ENCODE measurements at places on chromosomes 3 and 15.

- no peak for DNase-seq
These were observed 3.0 kb upstream of the CD80 start for GRCh38 chr3:119562307-119562961.

GRCh38 chr3:172461530-172462138 lies 13.4 kb upstream of the GHSR start:
- peak; percentile 16 for DNase-seq

- no peak for DNase-seq
These were observed 51.8 kb upstream of the RFX7 start for GRCh38 chr15:56295433-56295832.

GRCh38 chr3:64852738-64853137 lies 164.9 kb upstream of the ADAMTS9 start:
- DNase-seq: no peak

DNA sequence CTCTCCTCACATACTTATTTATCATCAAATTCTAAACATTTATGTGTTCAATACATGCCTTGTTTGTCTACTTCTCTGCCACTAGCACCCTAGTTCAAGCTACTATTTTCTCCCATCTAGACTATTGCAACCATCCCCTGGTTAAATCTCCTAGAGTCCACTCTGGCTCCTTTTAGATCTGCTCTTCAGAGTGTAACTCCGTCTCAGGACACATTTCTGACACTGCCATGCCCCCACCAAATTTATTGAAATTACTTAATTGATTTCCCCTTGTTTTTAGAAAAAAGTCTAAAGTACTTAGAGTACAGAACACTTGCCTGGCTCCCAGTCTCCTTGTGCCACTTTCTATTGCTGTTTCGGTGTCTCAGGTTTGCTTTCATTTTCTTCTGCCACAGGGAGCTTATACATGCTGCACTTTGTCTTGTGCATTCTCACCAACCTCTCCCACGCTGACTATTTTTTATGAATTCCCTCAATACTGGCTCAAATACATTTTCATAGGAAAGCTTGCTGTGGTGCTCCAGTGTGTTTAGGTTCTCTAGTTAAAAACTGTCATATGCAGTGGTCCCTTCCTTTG lies 792.3 kb downstream of the DIPK2A start:
- DNase-seq: no peak

- DNase-seq: no peak
These were observed 207.1 kb downstream of the MEIS2 start for GRCh38 chr15:36893276-36893675.

DNA sequence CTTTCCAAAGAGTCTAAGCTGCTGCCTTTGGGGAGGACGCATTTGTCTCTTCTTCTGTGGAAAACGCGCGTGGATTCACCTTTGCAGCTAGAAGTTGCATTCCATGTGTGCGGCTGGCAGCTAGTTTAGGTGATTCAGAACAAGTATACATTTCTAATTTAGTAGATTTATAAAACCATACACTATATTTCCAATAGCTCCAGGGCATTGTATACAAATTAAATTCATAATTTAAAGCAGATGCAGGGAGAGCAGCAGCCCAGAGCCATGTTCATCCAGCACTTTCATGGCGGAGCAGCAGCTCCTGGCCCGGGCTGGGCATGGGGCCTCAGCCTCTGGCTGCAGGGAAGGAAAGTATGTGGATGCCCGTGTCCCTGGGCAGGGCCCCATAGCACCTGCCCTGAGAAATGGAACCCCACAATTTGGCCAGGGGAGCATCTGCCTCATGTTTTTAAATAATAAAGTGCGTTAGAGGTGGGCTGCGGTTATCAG lies 42.8 kb upstream of the SEC22A start:
- DNase-seq: no peak

- DNase-seq: no peak
These were observed 2.4 kb downstream of the SLC6A6 start for GRCh38 chr3:14404631-14405359.

- peak; percentile 34 for DNase-seq
These were observed 52.5 kb downstream of the PHC3 start for GRCh38 chr3:170128977-170129431.

GRCh38 chr3:153162513-153163392 lies 727 bp downstream of the RAP2B start:
- DNase-seq: peak; percentile 34

- DNase-seq: no peak
These were observed 65.5 kb downstream of the BBX start for GRCh38 chr3:107588217-107588616.

- DNase-seq: peak; percentile 54
These were observed 90.7 kb downstream of the SCN11A start for GRCh38 chr3:38960953-38961622.

DNA sequence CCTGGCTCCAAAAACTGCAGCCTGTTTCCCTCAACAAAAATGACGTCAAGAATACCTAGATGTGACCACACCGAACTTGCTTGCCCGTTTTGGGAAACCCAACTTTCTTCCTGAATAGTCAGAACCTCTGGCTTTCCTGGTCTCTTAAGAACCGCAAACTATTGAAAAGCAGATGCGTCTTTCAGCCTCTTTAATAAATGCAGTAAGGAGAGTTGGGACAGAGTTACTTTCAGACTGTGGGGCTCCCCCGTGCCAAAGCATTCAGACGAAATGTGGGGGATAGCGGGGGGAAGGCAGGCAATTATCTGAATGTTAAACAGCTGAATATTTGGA lies 1.2 kb upstream of the PROK2 start:
- DNase-seq: peak; percentile 8

DNA sequence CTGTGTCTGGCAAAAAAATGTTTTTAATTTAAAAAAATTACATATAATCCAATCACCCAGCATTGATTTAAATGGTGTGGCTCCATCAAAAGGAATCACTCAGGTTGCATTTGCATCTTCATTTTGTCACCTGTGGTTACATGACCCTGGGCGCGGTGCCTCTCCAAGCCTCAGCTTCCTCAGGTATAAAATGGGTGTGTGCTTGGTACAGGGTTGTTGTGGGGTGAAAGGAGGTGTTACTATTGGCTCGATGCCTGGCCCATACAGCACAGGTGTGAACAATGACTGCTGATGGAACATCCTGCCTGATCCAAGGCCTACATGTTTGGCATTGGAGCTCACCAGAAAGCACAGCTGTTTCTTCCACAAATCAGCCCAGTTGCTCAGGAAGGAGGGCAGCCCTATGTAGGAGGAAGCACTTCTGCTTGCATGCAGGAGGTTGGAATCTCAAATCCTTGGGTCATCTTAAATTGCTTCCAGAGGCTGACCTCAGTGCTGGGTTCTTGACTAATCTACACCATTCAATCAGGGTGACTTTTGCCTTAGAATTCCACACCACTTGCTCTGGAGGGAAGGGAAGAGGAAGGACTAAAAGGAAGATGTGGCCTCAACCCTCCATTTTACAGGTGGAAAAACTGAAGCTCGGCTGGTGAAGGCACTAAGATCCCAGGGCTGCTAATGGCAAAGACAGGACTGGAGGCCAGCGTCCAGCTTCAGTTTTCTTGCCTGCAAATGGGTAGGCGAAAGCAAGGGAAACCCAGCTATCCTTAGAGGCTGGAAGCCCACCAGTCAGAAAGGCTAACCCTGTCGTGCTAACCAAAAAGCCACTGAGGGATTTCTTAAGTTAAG lies 31.7 kb downstream of the BHLHE40 start:
- peak; percentile 78 for DNase-seq

DNA sequence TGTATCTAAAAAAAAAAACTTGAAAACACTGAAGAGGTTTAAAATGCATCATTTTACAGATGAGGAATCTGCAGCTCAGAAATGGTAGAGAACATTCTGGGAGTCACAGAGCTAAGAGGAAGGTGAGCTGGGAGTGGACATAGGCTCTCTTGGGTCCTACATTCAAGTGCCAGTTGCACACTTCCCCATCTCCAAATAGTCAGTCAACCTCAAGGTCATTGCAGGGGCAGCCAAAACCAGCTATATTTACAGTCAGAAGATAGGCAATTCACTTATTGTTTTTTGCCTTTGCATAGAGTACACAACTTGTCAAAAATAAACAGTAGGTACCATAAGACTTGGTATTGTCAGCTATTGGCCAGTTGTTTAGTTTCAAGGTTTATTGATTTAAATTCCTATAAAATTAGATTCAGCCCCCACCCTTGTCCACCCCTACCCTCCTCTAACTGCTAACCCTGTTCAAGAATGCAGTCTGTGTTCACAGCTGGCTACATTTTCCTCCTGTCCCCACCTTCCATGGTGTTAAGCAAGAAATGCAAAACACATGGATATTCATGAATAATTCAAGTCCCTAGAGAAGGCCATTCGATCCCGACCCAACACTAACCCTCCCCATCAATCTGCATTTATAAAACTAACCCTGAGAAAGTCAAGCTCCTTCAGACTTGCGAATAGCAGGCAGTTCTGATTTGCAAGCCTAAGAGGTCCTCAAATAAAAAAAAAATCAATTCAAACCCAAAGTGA lies 567.0 kb upstream of the MCTP2 start:
- DNase-seq: no peak

GRCh38 chr3:133890037-133890436 lies 5.6 kb downstream of the RAB6B start:
- no peak for DNase-seq

DNA sequence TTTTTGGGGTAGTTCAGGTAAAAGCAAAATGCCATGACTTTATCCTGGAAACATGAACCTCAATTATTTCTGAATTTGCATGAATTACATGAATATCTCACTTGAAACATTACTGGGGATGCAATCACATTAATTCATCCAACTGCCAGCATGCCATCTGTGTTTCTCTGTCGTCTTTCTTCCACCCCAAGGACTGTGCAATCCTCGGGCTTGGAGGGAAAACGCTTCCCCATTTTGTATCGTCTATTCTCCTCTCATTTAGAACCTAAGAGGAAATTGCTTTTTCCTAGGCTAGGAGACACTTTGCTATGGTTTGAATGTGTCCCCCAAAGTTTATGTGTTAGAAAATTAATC lies 109.4 kb downstream of the SQOR start:
- DNase-seq: no peak

Data from AG10803 (cell line).